ENCODE measurements at places on chromosomes 3 and 15.

- DNase-seq: no peak
These were observed 175.2 kb downstream of the TP63 start for GRCh38 chr3:189806171-189806951.

DNA sequence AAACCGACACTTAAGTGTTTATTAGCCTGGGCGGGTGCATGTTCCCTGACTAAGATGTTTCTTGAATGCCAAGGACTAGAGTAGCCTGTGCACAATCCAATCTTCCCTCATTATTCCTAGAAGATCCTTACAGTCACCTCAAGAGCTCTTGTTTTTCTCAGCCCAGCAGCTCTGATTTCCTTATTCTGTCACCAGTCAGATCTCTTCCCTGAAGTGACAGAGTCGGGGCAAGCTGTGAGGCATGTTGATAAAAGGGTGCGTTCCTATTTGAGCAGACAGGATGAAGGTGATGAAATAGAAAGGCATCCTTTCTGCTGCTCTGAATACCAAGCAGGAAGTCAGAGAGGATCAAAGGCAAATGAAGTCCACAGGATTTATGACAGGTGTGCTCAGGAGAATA, 125.6 kb upstream of the MCTP2 start:
- DNase-seq: no peak

DNA sequence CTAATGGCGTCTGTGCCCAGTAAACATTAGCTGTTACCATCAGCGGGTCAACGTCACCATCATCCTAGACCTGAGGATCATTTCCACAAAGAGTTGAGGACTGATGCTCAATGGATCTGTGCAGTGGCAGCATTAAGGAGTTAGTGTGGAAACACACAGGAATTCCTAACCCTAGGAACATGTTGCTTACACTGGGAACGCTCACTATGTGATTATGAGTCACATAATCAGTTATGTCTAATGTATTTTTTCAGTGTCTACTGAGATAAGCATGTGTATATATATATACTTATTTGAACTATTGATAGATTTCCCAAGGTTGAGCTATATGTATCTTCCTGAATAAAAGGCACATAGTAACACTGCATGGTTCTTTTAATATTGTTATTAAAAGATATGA, 19.0 kb downstream of the ARNT2 start:
- no peak for DNase-seq

- DNase-seq: no peak
These were observed 39.3 kb downstream of the KLHL25 start for GRCh38 chr15:85755471-85755870.

DNA sequence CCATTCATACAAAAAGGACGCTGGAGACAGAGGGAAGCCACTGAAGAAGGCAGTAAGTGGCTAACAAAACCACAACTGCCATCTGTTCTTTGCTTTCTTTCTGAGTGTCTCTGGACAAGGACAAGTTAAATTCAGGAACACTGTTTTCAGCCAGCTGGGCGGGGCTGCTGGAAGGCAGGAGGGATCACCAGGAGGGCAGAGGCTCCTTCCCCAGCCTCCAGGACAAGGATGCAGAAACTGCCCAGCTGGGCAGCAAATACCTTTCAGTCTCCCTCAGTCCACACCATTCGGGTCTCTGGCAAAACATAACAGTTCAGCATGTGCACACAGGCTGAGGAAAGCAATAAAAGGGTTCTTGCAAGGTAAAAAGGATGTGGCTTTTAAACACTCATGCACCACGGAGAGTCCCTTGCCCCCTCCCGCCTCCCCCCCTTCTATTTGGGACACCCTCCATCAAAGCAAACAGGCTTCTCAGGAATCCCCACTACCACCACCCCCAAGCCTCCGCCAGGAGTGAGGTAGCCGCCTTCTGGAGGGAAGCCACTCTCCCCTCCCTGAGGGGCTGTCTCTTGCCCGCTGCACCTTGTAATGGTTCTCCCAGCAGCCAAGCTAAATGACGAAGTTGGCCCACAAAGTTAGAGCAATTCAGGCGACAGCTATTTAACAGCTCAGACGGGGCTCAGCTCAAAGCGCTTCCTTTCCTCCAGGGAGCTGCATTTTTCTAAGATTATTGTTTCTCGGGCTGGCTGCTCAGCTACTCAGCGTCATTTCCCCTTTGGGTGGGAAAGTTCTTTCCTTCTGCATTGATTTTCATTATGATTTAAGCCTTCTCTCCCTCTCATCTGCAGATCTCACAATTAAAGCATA, 3.8 kb downstream of the HEG1 start:
- peak; percentile 66 for DNase-seq

DNA sequence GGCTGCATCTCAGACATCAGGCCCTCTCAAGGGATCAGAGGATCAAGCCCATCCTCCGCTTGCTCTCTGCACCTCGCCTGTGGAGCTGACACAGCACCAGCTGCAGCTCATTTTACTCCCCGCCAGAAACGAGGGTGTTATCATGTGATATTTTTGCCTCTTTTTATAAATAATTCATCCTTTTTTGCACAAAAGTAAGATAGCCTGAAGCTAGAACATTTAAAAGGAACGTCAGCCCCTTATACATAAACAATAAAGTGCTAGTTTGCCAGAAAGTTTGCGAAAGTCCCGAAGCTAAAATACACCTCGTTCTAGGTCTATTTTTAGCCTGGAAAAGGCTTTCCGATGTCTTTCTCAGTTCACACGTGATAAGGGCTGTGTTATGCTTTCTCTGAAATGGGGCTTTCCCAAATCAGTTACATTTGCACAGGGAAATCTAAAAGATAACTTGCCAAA, 9.6 kb upstream of the FAM174B start:
- DNase-seq: no peak

- DNase-seq: no peak
These were observed 167.8 kb downstream of the FOXP1 start for GRCh38 chr3:71415681-71416122.

DNA sequence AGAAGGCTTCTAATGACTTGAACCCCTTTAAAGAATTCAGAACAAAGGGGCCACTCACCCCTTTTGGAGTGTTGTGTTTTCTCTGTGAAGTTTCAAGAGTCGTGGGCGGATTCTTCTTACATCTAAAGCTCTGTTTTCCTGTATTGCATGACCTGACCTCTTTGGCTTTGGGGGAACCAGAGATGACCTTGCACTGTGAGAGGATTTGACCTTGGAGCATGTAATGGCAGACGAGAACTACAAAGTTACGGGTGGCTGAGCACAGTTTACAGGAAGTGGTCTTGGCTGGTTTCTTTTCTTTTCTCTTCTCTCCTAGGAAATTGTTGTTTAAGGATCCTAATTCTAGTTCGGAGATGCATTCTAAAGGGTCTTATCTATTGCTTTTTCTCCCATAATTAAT, 6.2 kb upstream of the BDH1 start:
- DNase-seq: no peak

GRCh38 chr3:179921500-179921899, 115.2 kb downstream of the PEX5L start:
- no peak for DNase-seq

GRCh38 chr3:179871782-179872181, 165.0 kb downstream of the PEX5L start:
- no peak for DNase-seq

GRCh38 chr3:101065962-101066361, 72.7 kb upstream of the ABI3BP start:
- DNase-seq: no peak

- DNase-seq: peak; percentile 25
These were observed 54.0 kb downstream of the NR1D2 start for GRCh38 chr3:23999012-23999641.

DNA sequence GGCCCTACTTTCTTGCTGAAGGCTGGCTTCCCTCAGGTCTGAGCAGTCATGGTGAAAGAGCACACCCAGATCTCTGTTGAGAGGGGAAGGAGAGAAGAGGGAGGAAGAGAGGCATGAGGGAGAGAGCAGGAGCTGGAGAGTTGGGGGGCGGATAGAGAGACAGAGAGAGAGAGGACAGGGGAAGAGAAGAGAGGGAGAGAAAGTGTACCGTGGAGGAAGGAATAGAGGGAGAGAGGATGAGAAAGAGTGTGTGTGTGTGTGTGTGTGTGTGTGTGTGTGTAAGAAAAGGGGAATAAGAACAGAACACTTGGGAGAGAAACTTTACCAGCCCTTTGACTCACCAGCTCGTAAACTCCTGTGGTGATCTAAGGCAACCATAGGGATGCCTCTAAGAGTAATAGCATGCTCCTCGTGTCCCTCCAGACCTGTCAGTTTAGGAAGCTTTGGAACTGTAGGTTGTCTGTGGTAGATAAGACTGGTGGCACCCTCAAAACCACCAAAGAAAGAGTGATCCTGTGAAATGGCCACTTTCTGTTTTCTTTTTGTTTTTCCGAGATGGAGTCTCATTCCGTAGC, 18.2 kb downstream of the ZNF592 start:
- no peak for DNase-seq

DNA sequence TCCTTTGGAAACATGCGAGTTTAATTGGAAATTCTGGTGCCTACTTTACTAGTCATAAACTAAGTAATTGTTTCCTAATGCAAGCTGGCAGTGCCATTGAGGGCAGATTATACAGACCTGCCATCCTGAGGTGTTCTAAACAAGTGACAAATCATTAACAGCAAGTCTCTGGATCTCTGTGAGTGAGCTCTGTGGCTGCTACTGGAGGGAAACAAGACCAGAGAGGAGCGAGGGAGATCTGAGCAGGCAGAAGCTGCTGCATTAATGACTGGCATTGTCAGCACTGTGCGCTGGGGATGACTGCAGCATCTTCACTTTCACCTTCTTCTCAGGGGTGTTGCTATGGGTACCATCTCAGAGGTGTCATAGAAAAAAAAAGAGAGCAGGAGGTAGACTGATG, 308.4 kb upstream of the DPH6 start:
- no peak for DNase-seq

GRCh38 chr3:197736010-197736490, 654 bp downstream of the RUBCN start:
- DNase-seq: no peak

GRCh38 chr3:12393894-12394293, 90.4 kb upstream of the TSEN2 start:
- DNase-seq: no peak

DNA sequence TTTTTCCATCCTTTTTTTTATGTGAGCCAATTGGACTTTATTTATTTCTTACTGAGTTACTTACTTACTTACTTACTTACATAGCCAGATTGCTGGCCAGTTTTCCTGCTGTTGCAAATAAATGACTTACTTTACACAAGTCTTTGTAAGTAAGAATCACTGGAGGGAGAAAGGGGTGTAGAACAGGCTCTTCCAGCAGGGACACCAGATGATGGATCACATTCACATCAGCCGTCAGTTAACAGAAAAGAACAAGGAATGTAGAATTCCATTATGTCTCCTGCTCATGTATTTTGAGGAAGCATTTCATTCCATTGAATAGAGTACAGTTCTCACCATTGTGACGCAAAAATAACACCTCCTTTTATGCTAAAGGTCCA, 188.6 kb downstream of the FNDC3B start:
- DNase-seq: no peak

GRCh38 chr3:3127432-3128010, 781 bp downstream of the TRNT1 start:
- peak; percentile 28 for DNase-seq

- DNase-seq: no peak
These were observed 300.0 kb downstream of the PTPRG start for GRCh38 chr3:61861410-61861809.

DNA sequence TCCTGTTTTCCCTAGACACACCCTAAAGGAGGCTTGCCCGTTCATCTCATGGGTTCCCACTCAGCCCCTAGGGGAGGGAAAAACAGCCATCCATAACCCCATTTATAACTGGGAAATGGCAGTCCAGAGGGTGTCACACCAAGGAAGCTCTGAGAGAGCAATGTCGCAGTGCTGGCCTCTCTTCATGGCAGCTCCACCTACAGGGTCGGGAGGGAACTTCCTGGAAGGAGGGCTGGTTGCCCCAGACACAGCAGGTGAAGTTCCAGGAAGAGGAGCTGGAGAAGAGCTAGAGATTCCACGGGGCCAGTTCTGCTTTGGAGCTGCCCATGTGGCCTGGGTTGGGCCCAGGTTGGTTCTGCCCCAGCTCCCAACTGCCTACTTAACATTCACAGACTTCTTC, 22.3 kb upstream of the LINGO1 start:
- no peak for DNase-seq

DNA sequence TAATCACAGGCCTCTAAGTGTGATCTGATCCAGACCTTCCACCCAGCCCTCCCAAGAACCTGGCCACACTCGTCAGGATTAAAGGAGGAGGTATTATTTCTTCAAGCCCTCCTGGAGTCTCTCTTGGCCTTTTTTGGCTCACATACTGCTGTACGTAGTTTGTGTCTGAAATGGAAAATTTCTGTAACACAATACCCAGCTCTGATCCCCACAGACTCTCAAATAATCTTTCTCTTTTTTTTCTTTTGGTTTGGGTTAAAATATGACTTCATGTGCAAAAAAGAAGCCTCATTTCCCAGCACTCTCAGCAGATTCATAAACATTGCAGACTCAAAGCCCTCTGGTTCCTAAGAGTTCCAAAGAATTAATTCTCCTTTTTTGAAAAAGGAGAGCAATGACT, 96.5 kb upstream of the PHLDB2 start:
- DNase-seq: no peak

DNA sequence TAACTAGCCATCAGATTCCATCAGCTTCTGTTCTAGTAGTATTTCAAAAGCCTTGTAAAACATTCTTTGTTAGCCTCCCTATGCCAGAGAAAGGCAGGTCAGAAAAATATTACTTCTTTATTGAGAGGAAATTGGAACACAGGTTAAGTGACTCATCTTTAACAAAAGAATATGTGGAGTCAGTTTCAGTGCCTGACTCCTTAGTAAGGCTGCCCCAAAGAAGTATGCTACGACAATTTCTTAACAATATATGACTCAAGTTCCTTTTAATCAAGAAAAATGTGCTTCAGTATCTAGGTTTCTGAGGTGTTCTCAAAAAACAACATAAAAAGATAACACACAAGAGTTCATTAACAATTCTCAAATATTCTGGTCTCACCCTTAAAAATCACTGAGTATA, 139.2 kb downstream of the VPS13C start:
- DNase-seq: no peak

GRCh38 chr15:65558336-65558735, 28.1 kb downstream of the HACD3 start:
- no peak for DNase-seq

- DNase-seq: no peak
These were observed 19.9 kb upstream of the LRRC2 start for GRCh38 chr3:46585799-46586693.

DNA sequence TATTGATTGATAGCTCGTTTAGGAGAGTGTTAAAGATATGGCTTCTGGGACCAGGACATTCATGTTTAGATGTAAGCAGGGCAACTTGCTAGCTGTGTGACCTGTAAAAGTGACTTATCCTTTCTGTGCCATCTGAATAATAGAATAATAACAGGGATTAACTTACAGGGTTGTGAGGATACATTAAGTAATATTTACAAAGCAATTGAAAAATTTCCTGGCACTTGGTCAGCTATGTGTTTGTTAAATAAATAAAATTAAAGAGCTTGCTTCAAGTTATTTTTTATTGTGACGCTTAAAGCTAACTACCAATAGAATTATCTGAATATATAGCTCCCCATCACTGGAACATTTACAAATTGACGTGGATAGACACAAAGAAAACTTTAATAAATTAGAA, 287.9 kb upstream of the CDIN1 start:
- DNase-seq: no peak

- no peak for DNase-seq
These were observed 178.1 kb upstream of the KBTBD8 start for GRCh38 chr3:66819993-66820501.

GRCh38 chr3:80439490-80439889, 671.7 kb upstream of the ROBO1 start:
- DNase-seq: no peak

Data from stimulated activated CD8-positive, alpha-beta memory T cell treated with anti-CD3 and anti-CD28 coated beads, Interleukin-7, amount 100 ng/mL, for 4 hours (primary cell).